Activated CD4-positive, alpha-beta T cell treated with anti-CD3 and anti-CD28 coated beads, Interleukin-2, amount 10 ng/mL, durations not matched to agents 7 days and 5 days (primary cell): ENCODE measurements at places on chromosomes 13 and 19. TPM values are rescaled to one million over a fixed set of nuclear protein-coding genes. Genes with fewer than 3 reads are reported as not detected.

CYP2F1 gene
- not detected for total RNA-seq

IFNL4 gene
- total RNA-seq: not detected

ZNF610 gene
- total RNA-seq: 2.1 TPM

CD177 gene
- not detected for total RNA-seq

CXCL17 gene
- total RNA-seq: not detected

DNA sequence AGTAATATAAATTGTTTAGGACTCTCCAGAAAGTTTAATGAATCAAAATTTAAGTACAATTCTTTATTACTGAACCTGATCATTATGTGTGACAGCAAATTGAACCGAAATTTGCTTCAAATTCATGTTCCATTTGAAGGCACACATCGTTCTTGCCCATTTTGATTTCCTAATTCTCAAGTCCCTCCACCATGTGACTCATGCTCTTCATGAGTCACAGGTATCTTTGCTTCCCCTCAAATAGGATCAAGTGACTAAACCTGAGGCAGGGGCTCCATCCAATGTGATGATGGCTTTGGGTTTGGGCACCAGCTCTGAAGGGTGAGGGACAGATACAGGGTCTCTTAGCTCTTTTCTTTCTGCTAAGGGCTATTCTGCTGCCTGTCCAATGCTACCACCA is 86.1 kb downstream of the THSD1 start:
- DNase-seq: no peak

DNA sequence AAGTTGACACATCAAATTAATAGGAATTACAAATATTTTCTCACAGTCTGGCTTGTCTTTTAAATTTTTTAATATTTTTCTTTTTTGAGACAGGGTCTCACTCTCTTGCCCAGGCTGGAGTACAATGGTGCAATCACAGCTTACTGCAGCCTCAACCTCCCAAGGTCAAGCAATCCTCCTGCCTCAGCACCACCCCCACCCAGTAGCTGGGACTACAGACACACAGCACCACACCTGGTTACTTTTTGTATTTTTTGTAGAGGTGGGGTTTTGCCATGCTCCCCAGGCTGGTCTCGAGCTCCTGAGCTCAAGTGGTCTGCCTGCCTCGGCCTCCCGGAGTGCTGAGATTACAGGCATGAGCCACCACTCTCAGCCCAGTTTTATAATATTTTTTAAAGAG is 72.0 kb downstream of the SPATA13 start:
- no peak for DNase-seq

GRCh38 chr19:18856385-18857126 is 24.8 kb downstream of the UPF1 start:
- DNase-seq: no peak

- peak; percentile 61 for DNase-seq
Observed at GRCh38 chr19:45638930-45639729, at the start of gene EML2. Gene EML2, minus strand, starts transcription at chr19:45639397. Its CDS starts 21 bp downstream, at chr19:45639376.

DNA sequence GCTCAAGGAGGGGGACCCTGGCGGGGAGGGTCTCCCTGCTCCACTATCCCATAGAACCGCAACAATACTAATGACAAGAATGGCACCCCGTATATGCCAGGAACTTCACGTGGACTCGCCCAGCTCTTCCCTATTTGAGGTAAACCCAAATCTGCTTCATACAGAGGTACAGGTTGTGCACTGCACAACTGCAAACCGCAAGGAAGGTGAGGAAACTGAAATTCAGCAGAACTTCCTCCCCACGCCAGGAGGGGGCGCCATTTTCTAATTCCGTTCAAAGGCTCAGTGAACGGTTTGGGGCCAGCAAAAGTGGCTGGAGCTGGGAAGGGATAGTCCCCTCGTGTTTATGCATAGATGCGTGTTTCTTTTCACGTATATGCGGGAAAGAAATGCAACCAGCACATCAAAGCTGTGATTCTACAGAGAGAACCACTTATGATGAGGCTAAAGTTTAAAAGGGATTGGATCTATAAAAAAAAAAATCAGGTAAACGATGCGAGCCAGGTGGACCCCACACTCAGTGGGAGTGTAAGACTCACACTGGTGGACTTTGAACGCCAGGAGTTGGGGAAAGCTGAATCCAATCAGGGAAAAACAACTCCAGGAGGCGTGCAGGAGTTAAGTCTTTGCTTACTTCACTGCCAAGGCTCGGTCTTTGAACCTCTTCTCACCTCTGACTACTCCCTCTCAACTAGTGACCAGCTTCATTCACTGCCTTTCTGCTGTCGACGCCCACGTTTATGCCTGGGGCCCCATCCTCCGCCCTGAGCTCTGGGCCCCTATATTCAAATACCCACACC is 20.3 kb downstream of the C19orf81 start:
- DNase-seq: peak; percentile 49

DNA sequence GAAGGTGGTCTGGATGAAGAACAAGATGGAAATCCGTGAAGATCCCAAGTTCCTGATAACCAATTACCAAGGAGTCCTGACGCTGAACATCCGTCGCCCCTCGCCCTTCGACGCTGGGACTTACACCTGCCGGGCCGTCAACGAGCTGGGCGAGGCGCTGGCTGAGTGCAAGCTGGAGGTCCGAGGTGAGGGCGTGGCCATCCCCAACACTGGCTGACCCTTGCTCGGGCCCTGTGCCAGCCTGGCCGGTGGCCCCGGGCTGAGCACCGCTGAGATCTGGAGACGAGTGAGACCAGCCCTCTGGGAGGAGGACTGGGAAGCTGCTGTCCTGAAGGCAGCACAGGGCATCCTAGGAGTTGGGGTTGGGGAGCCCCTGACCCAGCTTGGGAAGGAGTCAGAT is 12.0 kb upstream of the EMC10 start:
- no peak for DNase-seq

DNA sequence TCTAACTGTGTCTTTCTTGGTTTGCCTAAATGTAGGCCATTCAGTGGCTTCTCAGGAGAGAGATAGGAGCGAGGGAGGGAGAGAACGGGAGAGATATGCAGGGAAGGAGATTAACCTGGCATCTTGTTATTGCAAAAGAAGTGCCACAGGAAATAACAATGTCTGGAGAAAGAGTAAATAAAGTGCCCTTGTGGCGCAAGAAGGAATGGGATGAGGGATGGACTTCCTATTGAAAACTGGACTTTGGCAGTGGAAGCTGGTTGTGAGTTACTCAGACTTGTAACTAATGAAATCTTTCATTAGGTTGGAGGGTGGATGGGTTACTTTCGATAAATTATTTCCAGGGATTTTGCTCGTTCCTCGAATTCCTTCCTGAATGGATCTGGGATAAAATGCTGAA is 136.1 kb downstream of the LACC1 start:
- no peak for DNase-seq

- DNase-seq: no peak
Observed at GRCh38 chr13:111434578-111435159, 114.2 kb downstream of the TEX29 start.

DNA sequence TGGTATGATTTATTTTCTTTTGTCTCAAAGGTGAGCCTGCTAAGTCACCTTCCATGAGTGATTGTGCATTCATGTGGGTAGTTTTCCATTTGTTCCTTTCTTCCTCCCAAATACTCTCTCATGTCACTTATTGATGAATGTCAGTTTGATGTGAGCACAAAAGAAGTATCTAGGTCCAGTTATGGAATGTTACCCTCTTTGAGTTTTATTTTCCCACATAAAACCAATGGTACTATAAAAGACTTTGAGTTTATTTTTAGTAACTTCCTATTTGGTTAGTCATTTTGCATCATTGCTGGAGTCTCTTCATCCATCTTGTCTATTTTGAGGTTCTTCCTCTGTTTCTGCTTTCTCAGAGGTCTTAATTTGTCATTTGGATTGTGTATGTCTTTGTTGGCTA is 321.3 kb downstream of the GPC6 start:
- no peak for DNase-seq

DNA sequence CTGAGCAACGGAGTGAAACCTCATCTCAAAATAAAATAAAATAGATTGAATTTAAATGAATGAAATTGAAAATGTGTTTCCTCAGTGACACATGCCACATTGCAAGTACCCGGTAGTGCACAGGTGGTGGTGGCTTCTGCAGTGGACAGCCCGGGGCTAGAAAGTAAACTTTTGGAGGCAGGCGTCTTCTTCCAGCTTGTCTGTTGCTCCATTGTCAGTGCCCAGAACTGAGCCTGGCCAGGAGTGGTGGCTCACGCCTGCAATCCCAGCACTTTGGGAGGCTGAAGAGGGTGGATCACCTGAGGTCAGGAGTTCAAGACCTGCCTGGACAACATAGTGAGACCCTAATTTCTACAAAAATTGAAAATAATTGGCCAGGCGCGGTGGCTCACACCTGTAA is 5.7 kb downstream of the MYH14 start:
- no peak for DNase-seq

- DNase-seq: peak; percentile 73
Observed at GRCh38 chr19:19597809-19598306, 20.6 kb downstream of the PBX4 start.

DNA sequence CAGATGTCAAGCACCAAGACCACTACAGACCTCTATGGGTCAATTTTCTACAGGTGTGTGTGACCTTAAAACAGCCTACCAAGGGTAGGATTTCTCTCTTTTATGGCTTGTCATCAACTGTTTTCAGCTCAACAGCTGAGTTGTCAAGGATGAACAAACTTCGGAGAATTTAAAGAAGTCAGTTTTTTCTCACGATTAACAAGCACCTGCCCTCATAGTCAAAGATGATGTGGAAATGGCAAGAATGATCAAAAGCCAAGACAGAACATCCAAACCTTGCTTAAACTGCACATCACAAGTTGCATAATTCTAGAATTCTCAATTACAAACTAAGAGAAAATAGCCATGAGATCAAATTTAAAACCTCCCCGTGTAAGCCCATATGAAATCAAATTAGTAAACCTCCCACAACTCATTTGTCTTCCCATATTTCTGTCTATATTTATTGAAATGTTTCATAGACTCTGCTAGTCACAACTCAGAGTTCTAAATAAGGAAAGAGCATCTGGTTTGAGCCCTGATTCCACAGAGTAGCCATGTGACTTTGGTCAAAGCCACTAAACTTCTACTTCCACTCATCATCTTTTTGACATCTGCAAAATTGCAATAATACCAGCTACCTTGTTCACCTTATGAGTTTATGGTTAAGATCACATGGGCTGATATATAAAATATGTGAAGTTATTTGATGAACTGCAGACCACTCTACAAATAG is 521.5 kb upstream of the HTR2A start:
- DNase-seq: no peak

GRCh38 chr19:14112051-14112808 is 5.3 kb downstream of the PRKACA start:
- DNase-seq: no peak

- DNase-seq: no peak
Observed at GRCh38 chr13:75818179-75818967, 182.2 kb downstream of the LMO7 start.

- DNase-seq: no peak
Observed at GRCh38 chr13:97289514-97290298, 67.6 kb downstream of the MBNL2 start.

DNA sequence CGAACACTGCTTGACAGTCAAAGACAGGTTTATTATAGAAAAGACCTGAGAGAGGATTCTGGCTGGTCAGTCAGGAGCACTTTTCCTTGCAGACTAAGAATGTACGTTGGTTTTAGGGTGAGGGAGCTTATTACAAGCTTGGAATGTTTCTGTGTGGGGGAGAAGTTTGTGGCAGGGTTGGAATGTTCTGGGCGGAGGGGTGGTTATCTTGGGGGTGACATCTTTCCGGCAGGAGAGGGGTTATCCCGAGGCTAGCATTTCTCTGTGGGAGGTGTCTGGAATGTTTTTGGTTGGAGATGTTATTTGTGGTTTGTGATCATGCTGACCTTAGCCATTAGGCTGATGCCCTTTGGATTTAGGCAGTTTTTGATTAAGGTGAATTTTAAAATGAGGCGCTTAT is 61.8 kb downstream of the ZNF136 start:
- DNase-seq: no peak

DNA sequence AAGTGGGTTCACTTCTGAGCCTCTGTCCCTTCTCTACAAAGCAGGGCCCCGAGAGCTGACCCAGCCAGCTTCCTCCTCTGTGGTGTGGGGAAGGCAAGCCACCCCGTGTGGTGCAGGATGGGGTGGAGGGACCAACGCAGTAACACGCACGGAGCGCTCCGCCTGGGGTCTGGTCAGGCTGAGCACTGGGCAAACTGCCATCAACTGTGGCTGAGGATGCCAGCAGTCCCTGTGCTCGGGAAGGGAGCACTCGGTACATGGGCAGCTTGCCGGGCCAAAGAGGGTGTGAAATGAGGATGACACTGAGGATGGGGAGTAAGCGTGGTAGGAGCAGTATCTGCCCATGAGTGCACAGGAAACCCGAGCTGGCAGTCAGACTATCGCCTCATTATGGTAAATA is 7.6 kb upstream of the GMIP start:
- DNase-seq: no peak

- DNase-seq: peak; percentile 12
Observed at GRCh38 chr19:44684892-44685863, 13.8 kb upstream of the CEACAM16 start.

DNA sequence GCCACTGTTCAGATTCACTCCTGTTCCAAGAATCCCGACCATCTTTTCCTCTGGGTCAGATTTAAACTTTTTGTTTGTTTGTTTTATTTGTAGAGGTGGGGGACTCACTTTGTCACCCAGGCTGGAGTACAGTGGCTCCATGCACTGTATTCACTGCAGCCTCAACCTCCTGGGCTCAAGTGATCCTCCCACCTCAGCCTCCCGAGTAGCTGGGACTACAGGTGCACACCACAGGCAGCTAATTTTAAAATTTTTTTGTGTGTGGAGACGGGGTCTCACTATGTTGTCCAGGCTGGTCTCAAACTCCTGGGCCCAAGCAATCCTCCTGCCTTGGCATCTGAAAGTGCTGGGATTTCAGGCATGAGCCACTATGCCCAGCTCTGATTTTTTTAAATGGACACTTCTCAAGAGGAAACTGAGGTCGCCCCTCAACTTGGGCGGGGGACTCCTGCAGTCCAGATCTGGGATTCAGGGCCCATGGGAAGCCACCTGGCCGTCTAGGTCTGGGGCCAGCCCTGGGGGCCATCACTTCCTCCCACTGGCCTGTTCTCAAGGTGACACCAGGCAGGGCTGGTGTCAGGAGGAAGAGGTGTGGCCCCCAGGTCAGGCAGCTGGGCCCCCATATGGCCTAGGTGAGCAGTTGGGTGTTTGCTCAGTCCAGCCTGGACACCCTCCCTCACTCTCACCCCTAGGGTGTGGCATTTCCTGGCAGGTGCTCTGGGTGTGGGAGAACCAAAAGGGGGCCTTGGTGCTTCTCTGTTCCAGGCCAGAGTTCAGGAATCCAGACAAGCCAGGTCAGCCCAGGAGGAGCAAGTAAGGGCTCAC is 1.3 kb downstream of the B3GNT3 start:
- DNase-seq: no peak

DNA sequence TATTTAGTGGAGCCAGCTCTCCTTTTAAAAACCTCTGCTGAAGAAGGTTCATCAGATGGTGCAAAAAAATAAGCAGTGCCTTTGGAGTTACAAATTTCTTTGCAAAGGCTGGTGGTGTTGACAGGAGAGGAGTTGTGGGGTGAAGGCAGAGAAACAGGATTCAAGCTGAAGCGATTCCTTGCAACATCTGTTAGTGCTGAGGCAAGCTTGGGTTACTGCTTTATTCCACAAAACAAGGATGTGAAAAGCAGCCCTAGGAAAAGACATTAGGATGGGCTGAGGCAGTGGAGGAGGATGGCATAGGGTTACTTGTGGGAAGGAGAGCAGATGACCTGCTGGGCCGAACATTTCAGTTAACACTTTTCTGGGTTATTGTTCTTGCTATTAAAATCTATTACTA is 390.7 kb downstream of the DLEU7 start:
- no peak for DNase-seq
